ENCODE measurements at places on chromosomes 6 and 20.

DNA sequence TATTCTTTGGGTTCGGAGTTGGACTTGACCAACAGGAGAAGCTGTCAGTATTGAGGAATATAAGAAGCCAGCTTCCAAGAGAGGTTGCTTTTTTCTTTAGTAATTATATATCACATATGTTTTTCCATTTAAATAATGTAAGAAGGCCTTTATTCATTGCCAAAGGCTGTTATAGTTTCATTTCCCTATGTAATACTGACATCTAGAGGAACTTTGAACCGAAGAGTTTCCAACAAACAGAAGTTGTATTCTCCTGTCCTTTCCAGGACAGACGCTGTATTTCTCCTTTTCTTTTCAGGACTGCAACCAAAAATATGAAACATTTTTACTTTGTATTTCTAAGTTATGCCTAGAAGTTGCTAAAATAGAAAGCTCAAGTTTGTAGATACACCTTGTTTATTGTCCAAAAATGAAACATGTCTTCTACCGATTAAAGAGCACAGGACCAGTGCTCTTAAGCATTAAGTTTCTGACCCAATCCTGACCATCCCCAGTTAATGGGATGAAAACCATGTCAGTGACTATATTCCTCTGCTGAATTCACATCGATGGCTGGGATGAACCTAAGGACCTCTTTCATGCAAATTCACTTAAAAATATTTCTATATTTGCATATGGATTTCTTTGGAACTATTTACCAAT, 55.1 kb downstream of the MYLK4 start:
- DNase-seq: no peak

DNA sequence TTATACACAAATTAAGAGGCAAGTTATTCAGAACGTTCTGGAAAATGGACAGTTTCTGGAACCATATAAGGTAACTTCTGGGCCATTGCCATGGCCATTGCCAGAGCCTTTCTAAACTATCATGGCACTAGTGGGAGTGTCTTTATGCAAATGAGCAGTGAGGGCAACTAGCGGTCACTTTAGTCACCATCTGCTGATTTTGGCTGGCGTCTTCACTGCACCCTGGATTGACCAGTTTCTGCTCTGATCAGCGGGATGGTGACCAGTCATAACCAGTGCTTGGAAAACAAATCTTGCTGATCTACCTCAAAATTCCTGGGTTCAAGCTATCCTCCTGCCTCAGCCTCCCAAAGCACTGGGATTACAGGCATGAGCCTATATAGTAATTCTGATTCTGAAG, 7.3 kb upstream of the SNTA1 start:
- DNase-seq: no peak

DNA sequence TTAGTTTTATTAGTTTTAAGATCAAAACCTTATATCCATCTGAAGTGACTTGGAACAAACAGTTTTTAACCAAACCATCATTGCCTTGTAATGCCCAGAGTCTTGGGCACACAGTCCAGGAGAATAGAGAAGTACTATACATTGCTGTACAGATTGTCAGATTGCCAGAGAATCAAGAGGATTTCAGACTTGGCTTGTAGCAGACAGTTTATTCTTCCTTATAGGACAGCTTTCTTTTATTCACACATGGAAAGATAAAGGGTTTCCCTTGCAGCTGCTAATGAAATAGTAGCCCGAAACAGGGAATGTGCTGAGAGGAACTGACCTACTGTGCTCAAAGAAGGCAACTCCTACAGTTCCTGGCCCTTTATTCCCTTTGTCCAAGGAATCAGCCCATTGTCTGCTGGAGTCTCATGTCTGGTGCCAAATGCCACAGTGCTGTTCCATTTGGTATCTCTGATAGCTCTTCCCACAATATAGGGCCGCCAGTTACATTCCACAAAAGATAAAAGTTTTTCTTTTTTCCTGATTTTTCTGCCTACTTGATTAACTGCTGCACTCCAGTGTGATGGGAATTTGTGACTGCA, 30.6 kb downstream of the DCBLD1 start:
- DNase-seq: no peak

DNA sequence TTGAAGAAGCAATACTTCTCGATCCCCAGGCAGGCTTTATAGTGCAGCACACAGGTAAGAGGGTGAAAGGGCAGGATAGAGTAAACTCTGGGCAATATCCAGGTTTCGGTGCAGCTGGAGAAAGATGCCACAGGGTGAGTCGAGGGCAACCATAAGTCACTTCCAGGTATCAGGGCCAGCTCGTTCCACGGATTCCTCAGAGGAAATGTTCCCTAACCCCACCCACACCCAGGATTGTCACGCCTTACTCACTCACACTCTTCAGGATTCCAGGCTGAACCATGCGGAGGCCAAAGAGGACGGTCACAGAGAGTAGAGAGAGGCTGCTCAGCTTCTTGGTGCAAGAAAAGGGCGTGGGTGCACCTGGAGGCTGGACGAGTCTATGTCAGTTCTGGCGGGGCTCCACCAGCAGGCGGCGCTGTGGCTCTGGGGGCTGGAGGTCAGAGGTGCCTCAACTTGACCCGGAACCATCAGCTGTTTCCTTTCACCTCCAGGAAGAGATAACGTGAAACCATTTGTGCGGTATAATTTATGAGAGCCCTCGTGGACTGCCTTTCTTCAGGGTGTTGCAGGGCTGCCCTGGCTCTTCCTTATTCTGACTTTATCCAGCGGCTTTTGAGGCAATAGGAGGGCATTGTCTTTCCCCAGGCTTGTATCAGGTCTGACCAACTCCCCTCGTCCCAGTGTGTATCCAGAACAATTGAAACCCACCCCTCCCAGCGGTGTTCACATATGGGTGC, 14.5 kb upstream of the WFDC12 start:
- DNase-seq: no peak

GRCh38 chr6:73985891-73986290, 289.9 kb downstream of the CD109 start:
- DNase-seq: no peak

- no peak for DNase-seq
Measured at GRCh38 chr6:53139841-53140413, 8.7 kb downstream of the GCM1 start.

DNA sequence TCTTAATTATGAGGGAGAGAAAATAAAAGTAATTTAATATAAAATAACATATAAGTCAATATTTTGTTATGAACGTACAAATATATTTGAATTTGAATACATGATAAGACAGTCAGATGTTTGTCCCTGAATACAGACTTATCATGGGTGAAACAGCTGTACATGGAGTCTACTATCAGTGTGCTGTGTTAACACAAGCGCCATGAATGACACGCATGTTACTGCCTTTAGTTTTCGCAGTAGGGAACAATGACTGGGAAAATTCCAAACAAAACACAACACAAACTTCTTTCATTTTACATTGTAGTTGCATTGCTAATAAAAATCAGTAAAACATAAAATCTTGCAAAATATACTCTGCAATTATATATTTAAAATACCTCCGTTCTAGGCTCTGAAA, 108.6 kb downstream of the FBXO5 start:
- DNase-seq: no peak
